Occipital lobe (tissue), 3 donors: ENCODE measurements at places on chromosomes 4 and X.

DNA sequence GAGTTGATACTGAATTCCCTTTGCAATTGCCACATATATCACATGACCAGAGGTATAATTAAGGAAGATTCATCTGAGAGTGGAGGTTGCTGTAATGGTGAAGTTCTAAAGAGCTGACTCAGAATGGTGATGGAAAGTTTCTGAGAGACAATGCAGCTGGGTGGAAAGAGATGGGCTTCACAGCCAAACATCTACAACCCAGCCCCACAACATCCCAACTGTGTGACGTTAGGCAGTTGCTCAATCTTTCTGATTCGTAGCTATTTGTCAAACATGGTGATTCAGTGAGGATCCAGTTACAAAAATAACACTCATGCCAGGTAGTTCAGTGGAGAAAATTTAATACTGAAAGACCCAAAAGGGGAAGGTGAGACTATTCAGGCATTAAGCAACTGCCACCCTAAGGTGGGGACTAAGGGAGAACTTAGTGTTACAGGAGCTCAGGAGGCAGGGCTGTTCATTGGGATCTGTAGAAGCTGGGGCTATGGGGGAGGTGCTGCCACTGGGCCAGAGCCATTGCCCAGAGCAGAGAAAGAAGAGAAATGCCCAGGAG is 6.9 kb upstream of the AFF1 start:
- DNase-seq = no peak

GRCh38 chr4:105544520-105545286 is 7.7 kb upstream of the ARHGEF38 start:
- no peak for DNase-seq

DNA sequence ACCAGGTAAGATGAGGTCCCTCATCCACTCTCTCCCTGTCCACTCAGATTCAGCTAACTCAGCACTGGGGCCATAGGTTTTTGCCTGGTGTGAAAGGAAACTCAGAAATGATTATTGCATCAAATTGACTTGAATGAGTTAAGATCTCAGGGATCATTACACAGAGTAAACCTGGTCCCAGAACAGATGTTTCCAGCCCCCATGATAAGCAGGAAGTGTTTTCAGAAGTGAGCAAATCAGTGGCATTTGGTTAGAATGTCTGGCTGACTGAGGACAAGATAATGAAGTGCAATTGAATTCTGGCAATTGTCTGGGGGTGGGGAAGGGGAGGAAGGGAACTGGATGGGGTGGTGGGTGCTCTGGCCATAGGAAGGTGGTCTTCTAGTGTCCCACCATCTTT is 108.0 kb downstream of the CHIC2 start:
- DNase-seq = no peak

GRCh38 chrX:9308426-9308825 is 156.4 kb upstream of the TBL1X start:
- DNase-seq = no peak

GRCh38 chr4:118086344-118086743 is 52.1 kb downstream of the NDST3 start:
- DNase-seq = no peak

GRCh38 chr4:15956179-15956850 is 6.7 kb downstream of the FGFBP2 start:
- DNase-seq = no peak

GRCh38 chr4:155907556-155907955 is 4.1 kb downstream of the TDO2 start:
- no peak for DNase-seq

- no peak for DNase-seq
Observed at GRCh38 chrX:72128881-72129280, 2.8 kb downstream of the RTL5 start.

GRCh38 chrX:17501746-17502145 is 126.7 kb downstream of the NHS start:
- DNase-seq = no peak

GRCh38 chrX:15413101-15413500 is 28.9 kb upstream of the VEGFD start:
- DNase-seq = no peak

- no peak for DNase-seq
Observed at GRCh38 chrX:121064579-121064978, 17.2 kb downstream of the GLUD2 start.

DNA sequence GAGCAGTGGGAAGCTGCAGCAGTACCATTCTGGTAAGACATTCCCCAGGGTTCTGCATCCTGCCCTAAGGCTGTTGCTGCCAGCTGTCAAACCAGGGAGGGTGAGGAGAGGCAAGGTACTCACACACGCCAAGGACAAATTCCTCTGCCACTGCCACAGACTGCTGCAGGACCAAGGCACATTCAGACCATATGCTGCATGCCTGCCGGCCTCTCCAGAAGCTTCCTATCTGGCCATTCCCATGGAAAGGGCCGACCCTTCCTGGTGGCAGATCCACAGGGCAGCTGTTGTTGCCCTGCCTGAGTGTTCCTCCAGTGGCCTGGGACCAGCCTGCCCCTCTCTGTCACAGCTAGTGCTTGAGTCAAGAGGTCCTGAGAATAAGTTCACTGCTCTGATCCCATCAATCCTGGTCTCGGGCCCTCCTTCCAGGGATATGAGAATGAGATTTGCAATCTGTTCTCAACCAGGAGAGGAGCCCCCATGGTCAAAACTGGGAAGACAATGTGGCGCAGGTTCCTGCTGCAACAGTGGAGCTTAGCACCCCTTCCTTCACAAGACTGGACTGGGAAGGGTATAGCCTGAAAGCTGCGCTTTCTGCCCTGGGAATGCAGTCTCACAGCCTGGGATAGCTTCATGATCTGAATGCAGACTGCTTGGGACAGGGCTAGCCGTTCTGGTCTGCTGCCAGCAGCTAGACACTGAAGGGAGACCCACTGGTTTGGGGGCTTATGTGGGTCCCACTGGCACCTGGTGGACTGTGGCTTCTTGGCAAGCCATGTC is 342.5 kb upstream of the NDST3 start:
- DNase-seq = no peak

- DNase-seq = no peak
Observed at GRCh38 chr4:147195386-147195785, 249.7 kb upstream of the TTC29 start.

DNA sequence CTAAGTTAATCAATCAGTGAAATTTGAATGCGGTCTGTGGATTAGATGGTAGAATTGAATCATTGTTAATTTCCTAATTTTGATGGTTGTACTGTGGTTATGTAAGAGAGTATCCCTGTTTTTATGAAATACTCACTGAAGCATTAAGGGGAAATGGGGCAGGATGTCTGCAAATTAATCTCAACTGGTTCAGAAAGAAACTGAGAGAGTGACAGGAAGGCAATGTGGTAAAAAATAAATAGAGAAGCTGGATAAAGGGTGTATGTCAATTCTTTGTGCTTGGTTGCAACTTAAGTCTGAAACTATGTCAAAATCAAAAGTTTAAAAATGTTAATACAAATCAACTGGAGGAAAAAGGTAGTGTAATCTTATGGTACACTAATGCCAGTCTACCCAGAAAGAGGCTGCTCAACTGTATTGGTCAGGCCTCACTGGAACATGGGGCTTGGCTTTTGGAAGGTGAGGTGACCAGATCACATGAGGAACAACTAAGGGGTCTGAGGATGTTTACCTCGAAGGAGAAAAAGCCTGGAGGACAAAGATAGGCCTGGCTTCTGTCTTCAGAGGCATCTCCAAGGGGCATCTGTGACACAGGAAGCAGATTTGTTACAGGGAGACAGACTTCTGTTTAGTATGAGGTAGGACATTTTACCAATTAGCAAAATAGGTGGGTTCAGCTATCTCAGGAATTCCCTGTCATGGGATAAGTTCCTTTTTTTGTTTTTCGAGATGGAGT is 83.1 kb downstream of the DLG3 start:
- DNase-seq = no peak

- DNase-seq = no peak
Observed at GRCh38 chrX:133953078-133953477, 32.3 kb downstream of the GPC3 start.

- no peak for DNase-seq
Observed at GRCh38 chr4:183635321-183635720, 23.7 kb downstream of the RWDD4 start.

GRCh38 chr4:153337686-153338085 is 6.8 kb upstream of the MND1 start:
- no peak for DNase-seq

- DNase-seq = no peak
Observed at GRCh38 chr4:47484168-47484567, 907 bp upstream of the ATP10D start.
